Stimulated activated CD4-positive, alpha-beta T cell treated with anti-CD3 and anti-CD28 coated beads, Interleukin-1b, Interleukin-23, amount 100 ng/mL, for 24 hours (primary cell): ENCODE measurements at places on chromosomes 13 and 19.

GRCh38 chr13:66879988-66880387 is 350.1 kb downstream of the PCDH9 start:
- no peak for DNase-seq

GRCh38 chr19:14363183-14364097 is 17.8 kb upstream of the ADGRE5 start:
- DNase-seq: no peak

GRCh38 chr13:48574041-48574796 is 41.3 kb upstream of the RCBTB2 start:
- DNase-seq: no peak

DNA sequence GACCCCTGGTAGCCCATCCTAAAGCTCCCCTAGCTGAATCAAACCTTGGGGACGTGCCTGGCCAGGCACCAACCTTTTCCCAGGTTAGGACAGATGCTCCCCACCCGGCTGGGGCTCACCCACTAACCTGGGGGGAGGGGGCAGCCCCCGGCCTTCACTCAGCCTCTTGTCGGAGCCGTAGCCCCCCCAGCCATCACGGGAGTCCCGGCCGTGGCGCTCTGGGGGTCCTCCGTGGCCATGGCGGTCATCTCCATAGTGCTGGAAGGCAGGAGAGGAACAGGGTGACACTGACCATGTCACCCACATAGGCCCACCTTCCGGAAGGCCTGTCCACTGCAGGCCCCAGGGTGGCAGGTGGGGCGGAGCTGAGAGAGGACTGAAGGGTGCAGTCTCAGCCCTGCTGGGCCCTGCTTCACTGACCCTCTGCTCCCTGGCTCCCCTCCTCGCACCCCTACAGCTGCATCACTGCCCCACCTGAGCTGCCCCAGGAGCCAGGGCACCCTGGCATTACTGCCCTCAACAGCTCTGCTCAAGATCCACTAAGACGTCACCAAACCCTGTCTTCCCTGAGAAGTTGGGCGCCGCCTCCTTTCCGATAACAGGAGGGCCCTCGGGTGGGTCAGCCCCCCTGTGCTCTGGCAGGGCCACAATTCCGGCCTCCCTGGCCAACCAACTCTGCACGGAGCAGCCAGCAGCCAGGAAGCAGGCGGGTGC is 22.6 kb upstream of the TINCR start:
- no peak for DNase-seq

DNA sequence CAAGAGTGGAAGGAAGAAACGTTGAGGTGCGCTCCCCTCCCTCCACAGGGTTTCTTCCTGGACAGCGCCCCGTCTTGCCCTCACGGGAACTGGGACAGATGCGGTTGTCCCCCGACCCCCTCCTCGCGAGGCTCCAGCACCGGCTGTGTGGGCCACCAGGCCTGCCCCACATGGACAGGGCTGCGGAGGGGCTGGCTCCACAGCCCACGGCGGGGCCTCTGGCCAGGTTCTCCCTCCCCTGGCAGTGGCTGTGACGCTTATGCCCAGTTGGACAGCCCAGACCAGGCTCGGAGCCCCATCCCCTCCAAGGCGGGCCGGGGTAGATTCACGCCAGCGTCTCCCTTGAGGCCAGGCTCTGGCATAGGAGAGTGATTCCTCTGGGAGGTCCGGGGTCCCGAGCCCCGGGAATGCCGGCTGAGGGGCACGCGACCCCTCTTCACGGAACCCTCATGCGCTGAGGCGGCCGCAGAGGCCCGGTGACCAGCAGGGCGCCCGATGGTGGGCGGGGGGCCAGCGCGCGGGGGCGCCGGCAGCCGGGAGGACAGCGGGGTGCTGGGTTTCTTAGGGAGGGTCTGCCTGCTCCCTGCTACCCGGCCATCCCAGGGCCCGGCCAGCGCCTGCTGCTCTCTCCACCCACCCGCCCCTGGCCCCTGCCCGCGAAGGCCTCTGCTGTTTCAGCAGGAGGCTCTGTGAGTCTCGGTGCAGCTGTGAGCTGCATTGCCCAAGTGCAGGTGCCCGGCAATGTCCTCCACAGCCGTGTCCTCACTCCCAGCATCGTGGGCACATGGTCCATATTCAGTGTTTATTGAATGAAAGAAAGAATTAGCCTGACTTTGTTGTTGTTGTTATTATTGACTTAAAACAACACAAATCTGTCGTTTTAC is 20.3 kb upstream of the GAS6 start:
- DNase-seq: no peak

- no peak for DNase-seq
These were observed 521.3 kb downstream of the MYO16 start for GRCh38 chr13:109150696-109151095.

DNA sequence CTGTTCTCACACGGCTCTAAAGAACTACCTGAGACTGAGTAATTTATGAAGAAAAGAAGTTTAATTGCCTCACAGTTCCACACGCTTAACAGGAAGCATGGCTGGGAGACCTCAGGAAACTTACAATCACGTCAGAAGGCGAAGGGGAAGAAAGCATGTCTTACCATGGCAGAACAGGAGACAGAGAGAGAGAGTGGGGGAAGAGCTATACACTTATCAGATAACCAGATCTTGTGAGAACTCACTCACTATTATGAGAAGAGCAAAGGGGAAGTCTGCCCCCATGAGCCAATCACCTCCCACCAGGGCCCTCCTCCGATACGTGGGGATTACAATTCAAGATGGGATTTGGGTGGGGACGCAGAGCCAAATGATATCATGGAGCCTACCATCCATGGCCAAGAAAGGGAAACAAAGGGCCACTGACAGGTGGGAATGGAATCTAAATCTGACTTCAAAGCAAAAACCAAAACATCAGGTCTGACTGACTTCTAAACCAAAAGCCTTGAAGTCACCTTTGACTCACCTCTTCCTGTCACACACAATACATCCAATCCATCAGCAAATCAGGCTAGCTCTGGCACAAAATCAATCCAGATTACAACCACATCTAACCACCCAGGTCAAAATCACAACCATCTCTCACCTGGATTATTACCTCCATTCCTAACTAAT is 189.7 kb downstream of the ENOX1 start:
- DNase-seq: no peak

- DNase-seq: no peak
These were observed 76.1 kb downstream of the KL start for GRCh38 chr13:33092073-33092987.

DNA sequence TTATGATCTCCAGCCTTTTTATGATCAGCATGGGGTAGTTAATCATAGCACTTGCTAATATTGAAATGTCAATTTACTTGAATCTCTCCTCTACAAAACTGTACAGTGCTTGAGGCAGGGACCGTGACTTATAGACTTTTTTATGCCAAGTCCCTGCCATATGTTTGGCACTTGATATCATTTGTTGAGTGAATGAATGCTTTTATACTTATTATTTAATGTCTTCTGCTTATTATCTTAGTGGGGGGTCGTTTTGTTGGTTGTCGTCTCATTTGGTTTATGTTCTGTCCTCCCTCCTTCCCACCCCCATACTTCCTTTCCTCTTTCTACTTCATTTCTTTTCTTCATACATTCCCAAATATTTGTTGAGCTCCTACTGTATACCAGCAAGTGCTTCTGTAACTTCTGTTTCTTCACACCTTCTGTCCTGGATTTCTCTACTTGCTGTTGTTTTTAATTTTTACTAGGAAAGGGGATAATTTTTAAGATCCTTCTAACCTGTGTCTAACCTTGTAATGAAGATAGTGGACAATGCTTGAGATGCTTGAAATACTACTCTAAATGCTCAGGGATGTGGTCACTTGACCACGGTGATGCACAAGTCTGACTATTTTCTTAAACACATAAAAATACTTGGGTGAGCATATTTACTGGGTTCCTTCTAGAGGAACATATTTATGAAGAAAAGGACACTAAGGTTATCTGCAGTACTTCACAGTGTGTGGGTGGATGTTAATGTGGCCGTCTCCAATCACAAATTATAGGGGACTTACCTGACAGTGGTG is 223.8 kb downstream of the TDRD3 start:
- DNase-seq: no peak
